ENCODE measurements at places on chromosomes 7 and 10. TPM values are rescaled to one million over a fixed set of nuclear protein-coding genes. Genes with fewer than 3 reads are reported as not detected.

DNA sequence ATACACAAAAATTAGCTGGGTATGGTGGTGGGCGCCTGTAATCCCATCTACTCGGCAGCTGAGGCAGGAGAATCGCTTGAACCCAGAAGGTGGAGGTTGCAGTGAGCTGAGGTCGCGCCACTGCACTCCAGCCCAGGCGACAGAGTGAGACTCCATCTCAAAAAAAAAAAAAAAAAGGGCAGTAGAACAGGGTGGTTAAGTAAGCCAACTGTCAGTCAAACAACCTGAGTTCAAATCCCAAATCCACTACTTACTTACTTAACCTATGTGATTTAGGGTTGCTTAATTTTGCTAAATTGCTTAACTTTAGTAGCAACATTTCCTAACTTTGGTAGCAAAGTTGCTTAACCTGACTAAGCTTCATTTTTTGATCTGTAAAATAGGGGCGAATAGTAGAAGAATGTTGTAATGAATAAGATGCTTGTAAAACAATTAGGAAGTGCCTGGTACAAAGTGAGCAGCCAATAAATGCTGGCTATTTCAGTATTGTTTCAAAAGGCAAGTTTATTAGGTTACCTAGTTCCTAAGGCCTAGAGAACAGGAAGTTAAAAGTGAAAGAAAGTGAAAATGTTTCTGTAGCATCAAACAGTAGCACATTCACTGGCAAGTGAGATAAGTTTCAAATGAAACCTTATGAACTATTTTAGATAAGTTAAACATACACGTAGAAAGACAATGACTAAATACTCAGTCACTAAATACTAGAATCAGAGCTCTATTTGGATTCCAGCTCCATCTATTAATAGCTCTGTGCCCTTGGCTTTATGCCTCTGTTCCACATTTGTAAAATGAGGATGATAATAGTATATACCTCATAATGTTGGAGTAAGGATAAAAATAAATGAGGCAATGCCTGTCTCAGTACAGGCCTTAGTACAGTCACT, 64.3 kb downstream of the HOXA1 start:
- peaks cover 7% of the 10 kb centered on the region for H3K4me1 ChIP-seq
- no peak for DNase-seq
- H3K27me3 ChIP-seq: no peaks in the 10 kb centered on the region
- no peak overlapping the region for H3K4me3 ChIP-seq

DNA sequence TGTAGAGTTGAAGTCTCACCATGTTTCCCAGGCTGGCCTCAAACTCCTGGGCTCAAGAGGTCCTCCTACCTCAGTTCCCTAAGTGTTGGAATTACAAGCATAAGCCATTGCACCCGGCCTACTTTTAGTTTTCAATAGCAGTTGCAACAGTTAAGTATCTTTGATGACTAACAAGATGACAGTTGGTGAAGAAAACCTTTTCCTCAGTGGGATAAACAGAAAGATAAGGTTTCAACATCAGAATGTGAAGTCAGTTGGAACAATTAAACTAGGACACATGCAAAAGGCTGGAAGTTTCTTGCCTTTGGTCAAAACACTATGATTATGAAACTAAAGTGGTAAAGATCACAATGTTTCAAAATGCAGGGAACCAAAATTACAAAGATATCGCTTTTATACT, 169.2 kb downstream of the ZNF438 start:
- no peak for DNase-seq
- no peaks in the 10 kb centered on the region for H3K27me3 ChIP-seq
- no peaks in the 10 kb centered on the region for H3K4me1 ChIP-seq
- H3K36me3 ChIP-seq: no peaks in the 10 kb centered on the region
- H3K4me3 ChIP-seq: no peak overlapping the region

DNA sequence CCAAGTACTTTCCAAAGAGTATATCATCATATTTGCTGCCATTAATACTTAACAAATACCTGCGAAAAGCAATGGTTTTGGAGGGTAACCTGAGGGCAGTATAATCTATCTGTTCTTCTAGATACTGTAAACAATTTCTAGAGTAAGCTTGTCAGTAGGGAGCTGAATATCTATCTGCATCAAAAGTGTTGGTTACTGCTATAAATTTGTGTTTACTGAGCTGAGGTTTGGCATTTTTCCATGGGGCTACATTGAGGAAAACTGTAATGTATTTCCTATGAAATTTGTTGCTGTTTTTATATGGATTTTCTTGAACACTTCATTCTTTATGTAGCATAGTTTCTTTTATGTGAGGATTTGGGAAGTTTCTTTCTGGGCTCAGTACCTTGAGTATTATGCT, 913.4 kb downstream of the CNTNAP2 start:
- H3K27me3 ChIP-seq: no peaks in the 10 kb centered on the region
- H3K4me1 ChIP-seq: no peaks in the 10 kb centered on the region

DNA sequence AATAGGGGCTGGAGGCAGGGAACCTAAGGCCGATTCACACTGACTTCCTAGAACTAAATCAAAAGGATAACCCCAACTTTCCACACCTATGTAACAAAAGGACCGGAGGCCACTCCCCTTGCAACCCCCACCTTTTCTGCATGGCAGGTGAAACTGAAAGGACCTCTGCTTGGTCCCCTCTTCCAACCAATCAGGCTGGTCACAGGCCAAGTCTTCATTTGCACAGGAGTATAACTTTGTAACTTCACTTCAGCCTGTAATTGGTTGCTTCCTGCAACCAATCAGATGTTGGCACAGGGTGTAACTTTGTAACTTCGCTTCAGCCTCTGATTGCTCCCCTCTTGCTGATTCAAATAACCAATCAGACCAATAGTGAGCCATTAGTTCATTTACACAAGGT, 190.0 kb downstream of the FAM107B start:
- no peak overlapping the region for H3K27ac ChIP-seq
- H3K4me3 ChIP-seq: no peak overlapping the region
- H3K4me1 ChIP-seq: peaks cover 96% of the 10 kb centered on the region
- no peaks in the 10 kb centered on the region for H3K27me3 ChIP-seq
- no peaks in the 10 kb centered on the region for H3K36me3 ChIP-seq

Gene SORBS1
- total RNA-seq: 1.7 TPM

Gene CALU
- total RNA-seq: 51.4 TPM
